ENCODE measurements at places on chromosomes 5 and 9.

DNA sequence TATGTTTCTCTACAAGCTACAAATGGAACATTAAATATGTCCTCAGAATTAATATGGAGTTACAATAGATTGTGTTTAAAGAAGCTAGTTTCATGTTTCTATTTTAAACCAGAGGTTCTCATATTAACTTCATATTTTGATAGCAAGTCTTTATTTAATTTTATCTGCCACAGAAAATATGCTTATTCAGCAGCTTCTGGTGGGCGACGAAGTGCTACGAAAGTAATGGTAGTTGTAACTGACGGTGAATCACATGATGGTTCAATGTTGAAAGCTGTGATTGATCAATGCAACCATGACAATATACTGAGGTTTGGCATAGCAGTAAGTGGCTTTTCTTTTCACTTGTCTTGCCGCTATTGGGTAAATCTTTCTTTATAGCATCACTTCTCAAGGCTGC, 54.2 kb downstream of the MOCS2 start:
- no peak for DNase-seq

DNA sequence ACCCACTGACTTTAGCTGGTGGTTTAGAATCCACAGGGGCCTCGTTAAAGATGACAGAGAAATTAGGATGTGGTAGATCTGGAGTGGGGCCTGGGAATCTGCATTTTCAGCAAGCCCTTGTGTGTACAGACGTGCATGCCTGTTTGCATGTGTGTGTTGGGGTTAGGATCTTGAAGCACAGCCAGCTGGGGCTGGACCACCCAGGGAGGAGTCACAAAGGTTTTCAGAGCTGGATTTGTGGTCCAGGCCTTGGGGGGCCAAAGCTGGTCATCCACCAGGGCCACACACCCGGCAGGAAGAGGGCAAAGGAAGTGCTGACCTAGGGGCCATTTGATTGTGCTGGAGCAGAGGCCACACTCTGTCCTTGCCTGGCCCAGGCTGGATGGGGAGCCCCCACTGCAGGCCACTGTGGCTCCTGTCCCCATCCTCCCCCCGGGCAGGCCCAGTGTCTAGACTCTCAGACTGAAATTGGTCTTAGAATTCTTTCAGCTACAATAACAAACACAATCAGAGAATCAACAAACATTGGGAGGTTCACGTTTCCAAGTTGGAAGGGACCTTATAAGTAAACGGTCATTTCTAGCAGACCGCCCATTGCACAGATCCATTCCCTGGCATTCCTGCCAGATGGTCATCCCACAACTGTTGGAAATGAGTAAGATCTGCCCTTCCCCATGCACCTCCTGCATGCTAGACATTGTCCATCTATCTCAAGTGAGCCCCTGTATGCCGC, 10.3 kb downstream of the CDX1 start:
- DNase-seq: no peak

GRCh38 chr5:103428411-103428871, 134.1 kb downstream of the NUDT12 start:
- no peak for DNase-seq

GRCh38 chr9:79387101-79387835, 184.5 kb upstream of the TLE4 start:
- DNase-seq: no peak

GRCh38 chr5:17436350-17436749, 61.7 kb upstream of the TAF11L2 start:
- DNase-seq: no peak

DNA sequence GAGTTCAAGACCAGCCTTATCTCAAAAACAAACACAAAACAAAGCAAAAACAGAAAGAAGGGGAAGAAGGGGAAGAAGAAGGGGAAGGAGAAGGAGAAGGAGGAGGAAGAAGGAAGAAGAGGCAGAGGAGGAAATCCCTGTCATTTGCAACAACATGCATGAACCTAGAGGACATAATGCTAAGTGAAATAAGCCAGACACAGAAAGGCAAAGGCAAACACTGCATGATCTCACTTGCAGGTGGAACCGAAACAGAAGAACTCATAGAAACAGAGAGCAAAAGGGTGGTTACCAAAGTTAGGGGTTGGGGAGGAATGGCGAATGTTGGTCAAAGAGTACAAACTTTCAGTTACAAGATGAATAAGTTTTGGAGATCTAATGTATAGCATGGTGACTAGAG, 135.4 kb downstream of the UGCG start:
- DNase-seq: no peak

DNA sequence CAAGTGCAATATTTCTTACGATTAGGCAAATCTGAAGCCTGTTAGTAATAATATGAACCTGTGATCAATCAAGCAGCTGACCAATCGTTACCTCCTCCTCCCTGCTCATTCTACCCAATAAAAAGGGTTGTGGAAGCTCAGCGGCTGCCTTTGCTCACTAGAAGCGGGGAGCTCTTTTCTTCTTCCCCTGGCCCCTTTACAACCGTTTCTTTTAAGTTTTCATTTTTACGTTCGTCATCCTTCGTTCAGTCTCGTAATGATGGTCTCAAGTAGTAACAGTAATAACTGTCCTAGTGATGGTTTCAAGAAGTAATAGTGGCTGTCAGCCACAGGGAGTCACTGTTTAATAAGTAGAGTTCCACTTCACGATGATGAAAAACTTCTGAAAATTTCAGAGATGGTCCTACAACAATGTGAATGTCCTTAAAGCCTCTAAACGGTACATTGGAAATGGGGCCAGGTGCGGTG, 6.2 kb downstream of the UGT3A2 start:
- no peak for DNase-seq

DNA sequence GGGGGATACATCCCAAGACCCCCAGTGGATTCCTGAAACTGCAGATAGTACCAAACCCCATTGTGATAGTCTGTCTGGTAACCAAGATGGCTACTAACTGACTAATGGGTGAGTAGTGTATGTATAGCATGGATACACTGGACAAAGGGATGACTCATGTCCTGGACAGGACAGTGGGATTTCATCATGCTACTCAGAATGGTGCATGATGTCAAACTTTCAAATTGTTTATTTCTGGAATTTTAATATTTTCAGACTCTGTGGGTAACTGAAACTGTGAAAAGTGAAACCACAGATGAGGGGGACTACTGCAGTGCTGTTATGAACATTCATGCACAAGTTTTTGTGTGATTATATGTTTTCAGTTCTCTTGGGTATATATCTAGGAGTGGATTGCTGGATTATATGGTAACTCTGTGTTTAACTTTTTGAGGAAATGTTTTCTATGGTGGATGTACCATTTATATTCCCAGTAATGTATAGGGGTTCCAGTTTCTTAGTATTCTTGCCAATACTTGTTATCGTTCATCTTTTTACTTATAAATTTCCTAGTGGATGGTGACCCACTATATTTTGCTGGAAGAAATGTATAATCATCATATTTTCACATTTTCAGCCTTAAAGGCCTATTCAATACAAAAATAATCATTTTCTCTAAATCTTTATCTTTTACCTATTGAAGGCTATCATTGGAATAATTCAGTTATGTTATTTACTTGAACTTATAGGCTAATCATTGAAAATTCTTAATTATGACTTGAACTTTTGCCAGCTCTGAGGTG, 140.9 kb downstream of the NR3C1 start:
- no peak for DNase-seq

DNA sequence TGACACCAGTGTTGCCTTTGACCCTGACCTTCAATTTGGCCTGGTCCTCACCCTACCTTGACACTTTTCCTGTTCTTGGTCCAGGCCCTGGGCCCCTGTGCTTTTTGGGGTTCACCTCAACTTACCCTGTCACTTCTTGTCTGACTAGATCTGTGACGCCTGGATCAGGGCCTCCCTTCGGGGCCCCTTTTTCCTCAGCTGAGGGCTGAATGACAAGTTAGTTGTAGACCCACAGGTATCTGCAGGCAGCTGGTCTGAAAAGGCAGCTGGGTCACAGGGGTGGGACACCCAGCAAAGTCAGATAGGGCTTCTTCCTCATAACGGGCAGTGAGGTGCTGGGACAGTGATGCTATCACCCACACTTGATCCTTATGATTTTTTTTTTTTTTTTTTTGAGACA, 10.0 kb upstream of the MYORG start:
- DNase-seq: no peak

DNA sequence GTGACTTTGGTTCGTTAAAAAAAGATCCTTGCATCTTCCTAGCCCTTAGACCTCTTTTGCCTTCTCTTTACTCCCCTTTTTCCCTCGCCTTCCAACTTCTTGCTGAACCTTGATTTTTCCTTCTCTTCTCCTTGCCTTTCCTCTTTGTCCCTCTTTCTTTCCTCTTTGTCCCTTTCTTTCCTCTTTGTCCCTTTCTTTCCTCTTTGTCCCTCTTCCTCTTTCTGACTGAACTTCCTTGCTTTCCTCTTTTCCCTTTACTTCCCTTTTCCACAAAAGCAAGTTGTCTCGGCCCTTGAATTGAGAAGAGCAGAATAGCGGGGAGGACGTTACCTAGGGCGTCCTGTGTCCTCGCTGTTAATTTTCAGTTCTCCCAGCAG, 1.4 kb upstream of the MLLT3 start:
- DNase-seq: no peak

DNA sequence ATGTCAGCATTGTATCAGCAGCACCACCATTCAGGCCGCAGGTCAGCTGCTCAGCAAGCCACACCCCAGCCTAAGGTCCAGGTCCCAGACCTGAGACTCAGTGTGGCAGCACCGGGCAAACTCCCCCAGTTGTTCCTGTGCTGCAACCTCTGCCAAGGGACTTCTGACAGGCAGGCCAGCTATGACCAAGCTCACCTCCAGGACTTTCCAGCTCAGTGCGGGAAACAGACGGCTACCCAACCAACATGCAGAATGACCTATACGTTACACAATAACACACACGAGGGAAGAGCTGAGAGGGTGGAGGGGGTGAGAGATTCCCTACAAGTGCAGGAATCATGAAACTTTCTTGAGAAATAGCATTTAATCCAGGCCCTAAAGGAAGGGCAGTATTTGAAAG, 143.7 kb downstream of the FSTL4 start:
- DNase-seq: no peak

DNA sequence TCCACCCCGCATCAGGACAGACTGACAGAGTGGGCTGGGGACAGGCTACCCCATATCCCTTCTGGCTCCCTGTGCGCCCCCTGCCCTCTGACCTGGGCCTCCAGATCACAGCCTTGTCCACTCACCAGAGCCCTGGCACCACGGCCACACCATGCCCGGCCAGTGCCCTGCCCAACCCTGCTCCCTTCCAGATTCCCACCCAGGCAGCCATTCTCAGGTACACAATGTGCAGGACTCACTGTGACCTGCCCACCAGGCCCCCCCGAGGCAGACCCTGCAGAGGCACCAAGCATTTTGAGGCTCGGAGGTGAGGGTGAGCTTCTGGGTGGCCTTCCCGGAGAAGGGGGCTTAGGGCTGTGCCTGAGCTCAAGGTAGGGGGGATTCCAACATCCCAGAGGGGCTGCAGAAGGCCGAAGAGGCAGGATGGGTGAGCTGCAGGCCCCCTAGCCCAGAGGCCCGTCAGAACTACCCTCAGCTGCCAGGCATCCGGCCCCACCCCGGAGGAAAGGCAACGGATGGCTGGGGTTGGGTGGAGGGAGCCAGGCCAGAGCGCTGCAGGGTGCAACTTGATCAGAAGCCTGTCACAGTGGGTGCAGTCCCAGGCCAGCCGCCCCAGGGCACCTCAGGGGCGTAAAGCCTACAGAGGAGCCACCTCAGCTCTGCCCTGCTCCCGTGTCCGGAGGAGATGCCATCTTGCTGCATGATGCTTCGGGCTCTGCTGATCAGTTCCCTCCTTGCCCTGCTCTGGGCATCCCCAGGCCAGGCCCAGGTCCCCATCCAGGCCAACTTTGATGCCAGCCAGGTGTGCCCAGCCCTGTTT, at the start of gene LCNL1:
Gene LCNL1, plus strand, starts transcription at position 762 of the 820 bp plus-strand sequence. CDS start 594 bp downstream, outside the sequence.
- no peak for DNase-seq

DNA sequence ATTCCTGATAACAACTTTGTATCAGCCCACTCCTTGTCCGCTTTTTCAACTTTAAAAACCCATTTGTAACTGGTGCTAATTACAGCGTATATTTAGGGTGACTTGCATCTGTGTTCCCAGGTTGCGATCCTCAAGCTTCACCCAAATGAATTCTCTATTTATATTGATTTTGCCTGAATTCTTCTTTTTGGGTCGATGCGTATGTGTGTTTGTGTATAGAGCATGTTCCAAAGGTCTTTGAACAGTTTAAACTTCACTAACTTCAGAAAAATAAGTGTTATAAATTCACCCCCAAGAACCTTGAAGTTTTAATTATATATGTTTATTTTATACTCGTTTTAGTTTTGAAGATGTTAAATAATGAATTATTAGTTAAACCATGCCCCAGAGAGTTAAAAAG, 16.1 kb upstream of the SPATA31D4 start:
- DNase-seq: no peak

DNA sequence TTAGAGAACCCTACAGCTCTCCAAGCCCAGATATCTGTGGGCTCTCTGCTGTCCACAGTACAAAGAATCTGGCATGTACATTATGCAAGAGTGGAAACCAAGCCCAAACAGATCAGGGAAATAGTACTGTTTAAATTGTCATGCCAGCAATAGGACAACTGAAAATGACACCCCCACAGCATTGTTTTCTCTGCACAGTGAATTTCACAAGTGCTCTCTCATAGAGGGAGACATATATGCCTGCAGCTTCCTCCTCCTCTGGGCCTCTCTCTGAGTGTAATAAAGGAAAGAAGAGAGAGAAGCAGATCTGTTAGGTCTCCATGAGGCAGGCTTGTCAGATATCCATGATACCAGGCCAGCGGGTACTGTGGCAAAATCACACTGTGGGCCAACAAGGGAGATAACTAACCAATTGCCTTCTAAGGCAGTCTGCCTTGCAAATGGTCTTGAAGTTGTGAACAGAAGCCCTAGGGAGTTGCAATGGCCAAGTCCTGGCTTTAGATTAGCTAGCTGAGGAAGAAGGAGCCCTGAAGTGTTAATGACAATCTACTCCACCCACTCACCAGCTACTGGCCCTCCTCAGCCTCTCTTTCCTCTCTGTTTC, 54.4 kb upstream of the JMY start:
- DNase-seq: no peak

GRCh38 chr9:127803507-127804352, 1.0 kb downstream of the FPGS start:
- no peak for DNase-seq

DNA sequence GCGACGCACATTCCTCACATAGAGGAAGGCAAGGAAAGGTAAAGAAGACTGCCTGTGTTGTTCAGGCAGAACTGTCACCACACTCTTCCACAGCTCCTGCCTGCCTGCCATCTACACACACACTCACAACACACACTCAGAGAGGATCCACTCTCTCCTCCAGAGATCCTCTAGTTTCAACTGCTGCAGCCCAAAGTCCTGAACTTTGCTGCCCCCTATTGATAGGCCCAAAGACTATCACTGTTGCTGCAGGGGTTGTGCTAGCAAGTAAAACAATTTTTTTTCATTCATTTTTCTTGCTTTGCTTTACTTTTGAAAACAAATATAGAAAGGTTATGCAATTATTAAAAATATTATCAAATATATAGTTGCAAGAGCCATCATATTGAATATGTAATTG, 5.9 kb upstream of the CFAP90 start:
- no peak for DNase-seq

GRCh38 chr5:143806579-143806978, 5.4 kb upstream of the HMHB1 start:
- DNase-seq: no peak

GRCh38 chr9:87063871-87064270, 116.6 kb upstream of the GAS1 start:
- no peak for DNase-seq

Data from cortex of kidney (tissue), 1 donor.